AG09319 (cell line): ENCODE measurements at places on chromosomes 11 and 22.

- DNase-seq: no peak
Measured at GRCh38 chr11:82634091-82634490, 99.6 kb downstream of the FAM181B start.

- no peak for DNase-seq
Measured at GRCh38 chr11:36026315-36026968, 82.6 kb downstream of the LDLRAD3 start.

GRCh38 chr11:35567737-35568465, 42.5 kb upstream of the PAMR1 start:
- no peak for DNase-seq

- no peak for DNase-seq
Measured at GRCh38 chr11:118398791-118399559, 2.4 kb upstream of the ATP5MG start.

GRCh38 chr11:66082946-66083698, 13.1 kb downstream of the PACS1 start:
- no peak for DNase-seq

DNA sequence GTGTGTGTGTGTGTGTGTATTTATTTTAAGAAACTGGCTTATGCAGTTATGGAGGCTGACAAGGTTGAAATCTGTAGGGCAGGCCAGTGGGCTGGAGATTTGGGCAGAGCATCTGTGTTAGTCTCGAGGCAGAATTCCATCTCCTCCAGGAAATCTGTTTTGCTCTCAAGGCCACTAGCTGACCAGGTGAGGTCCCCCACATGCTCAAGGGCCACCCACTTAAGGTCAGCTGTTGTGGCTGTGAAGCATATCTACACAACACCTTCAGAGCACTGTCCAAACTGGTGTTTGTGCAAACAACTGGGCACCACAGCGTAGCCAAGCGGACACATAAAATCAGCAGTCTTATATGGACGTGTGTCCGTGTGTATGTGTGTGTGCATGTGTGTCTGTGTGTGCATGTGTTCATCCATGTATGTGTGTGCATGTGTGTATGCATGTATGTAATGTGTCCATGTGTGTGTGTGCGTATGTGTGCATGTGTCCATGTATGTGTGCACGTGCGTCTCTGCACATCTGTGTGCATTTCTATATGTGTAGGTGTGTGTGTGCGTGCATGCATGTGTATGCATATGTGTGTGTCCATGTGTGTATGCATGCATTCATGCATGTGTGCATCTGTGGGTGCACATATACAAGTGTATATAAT, 400.9 kb downstream of the BRD1 start:
- DNase-seq: no peak

DNA sequence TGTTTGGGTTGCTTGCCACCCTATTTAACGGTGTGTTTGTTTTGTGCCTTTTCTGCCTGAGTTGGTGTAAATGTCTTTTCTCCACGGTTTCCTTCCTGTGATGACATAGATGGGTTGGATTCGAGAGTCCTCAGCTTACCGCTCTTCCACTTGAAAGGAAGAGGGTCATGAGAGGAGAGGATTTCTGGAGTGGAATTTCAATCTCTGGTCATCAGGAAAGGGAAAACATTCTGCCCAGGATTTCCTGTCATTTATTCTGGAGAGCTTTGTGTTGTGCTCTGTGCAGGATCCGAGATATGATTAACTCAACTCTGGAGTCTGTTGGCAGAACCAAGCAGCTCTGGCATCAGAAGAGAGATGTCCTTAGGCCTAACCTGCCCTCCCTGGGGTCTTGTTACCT, 605.2 kb downstream of the NTM start:
- DNase-seq: no peak

- DNase-seq: no peak
Measured at GRCh38 chr11:95680169-95680929, 109.2 kb downstream of the FAM76B start.
